A549 treated with dexamethasone at 1 μM for 4 hours (cell line): ENCODE measurements at places on chromosomes 2 and 18. TPM values are rescaled to one million over a fixed set of nuclear protein-coding genes. Genes with fewer than 3 reads are reported as not detected.

Gene PXDN
- 12.3 to 21.6 TPM (median 20.2 TPM) in 5 replicates for total RNA-seq

Gene REG1B
- total RNA-seq, result not detected in 5 replicates

Gene PROM2
- 0.02 TPM in 2 of 5 replicates, not detected in the others for total RNA-seq

Gene C2orf80
- not detected in 5 replicates for total RNA-seq

Gene PROKR1
- 0.01 to 0.05 TPM (median 0.04 TPM) in 3 of 5 replicates, not detected in the others for total RNA-seq

Gene IL1R1
- 37.3 to 57.0 TPM (median 46.4 TPM) in 5 replicates for total RNA-seq

Gene CD8A
- total RNA-seq, result 0.28 to 0.51 TPM (median 0.30 TPM) in 5 replicates

Gene AGXT
- not detected in 5 replicates for total RNA-seq

Gene DCDC2C
- total RNA-seq, result 0.26 to 0.67 TPM (median 0.28 TPM) in 5 replicates

Gene PRKRA
- total RNA-seq, result 27.2 to 34.0 TPM (median 29.9 TPM) in 5 replicates

Gene MRPL30
- total RNA-seq, result 32.1 to 48.7 TPM (median 34.5 TPM) in 5 replicates
